Muscle of back (tissue), 13 donors: ENCODE measurements at places on chromosomes 2 and 18. TPM values are rescaled to one million over a fixed set of nuclear protein-coding genes. Genes with fewer than 3 reads are reported as not detected.

GRCh38 chr2:206255003-206255402, 19.5 kb upstream of the ZDBF2 start:
- no peak for DNase-seq

GRCh38 chr2:152292991-152293390, 42.0 kb upstream of the FMNL2 start:
- DNase-seq = no peak

The ANKRD44 gene
- polyA plus RNA-seq = 14.4 TPM

DNA sequence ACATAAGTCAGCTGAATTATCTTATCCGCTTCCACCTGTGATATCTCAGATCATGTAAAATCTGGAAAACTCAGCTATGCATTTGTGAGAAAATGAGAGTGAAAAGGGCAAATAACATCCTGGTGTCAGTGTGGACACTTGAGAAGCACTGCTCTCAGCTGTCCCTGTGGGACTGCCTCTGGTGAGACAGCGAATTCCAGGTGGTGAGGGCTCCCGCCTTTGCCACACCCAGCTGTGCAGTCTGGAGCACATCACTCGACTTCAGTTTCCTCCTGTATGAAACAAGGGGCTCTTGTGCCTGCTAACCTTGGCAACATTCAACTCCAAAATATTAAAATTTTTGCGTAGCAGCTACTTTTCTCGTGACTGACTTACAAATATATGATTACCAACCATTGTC, 194.9 kb upstream of the BOD1L2 start:
- DNase-seq = no peak

GRCh38 chr2:54466870-54467269, 10.7 kb downstream of the SPTBN1 start:
- DNase-seq = no peak

DNA sequence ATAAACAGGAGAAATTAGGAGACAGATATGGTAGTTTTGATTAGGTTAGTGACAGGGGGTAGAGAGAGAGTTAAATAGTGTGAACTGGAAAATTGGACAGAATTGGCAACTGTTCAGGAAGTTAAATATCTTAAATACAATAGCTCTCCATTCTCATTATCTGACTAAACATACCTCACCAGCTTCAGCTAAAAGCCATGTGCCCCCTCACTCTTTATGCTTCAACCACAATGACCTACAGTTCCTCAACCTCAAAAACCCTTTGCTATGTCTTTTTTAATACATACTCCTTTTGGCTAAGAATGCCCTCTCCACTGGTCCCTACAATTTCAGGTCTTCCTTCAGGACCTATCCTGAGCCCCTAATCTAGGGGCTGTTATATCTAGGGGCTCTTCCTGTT, 740.2 kb upstream of the ZEB2 start:
- no peak for DNase-seq
